NCI-H1105 treated with DMSO at 0.1 percent for 48 hours (cell line): ENCODE measurements at places on chromosomes 16 and 17.

GRCh38 chr16:30934827-30935557 lies 11.6 kb downstream of the FBXL19 start:
- no peak for DNase-seq

DNA sequence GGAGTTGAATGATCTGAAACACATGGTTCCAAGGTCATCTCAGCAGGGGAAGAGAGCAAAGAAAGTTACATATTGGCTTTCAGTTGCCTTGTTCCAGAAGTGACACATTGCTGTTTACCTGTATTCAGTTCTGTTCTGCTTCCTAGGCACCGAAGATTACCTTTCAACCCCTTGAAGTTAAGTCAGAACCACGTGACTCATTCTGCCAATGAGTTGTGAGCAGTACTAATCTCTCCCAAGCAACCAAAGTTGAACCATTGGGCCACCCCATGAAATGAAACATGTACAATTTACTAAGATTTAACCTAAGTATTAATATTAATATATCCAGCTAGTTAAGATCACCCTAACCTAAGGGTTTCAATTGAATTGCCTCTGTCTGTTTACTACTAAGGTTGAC lies 439.2 kb upstream of the MAF start:
- DNase-seq, result no peak

GRCh38 chr16:85126705-85127378 lies 14.6 kb upstream of the CIBAR2 start:
- peak; percentile 4 for DNase-seq

GRCh38 chr16:58025351-58026138 lies at the start of gene MMP15:
Gene MMP15 (plus strand): TSS chr16:58025754. CDS start chr16:58026351, 597 bp downstream.
- DNase-seq, result peak; percentile 63

GRCh38 chr16:7456211-7456610 lies 123.6 kb downstream of the RBFOX1 start:
- DNase-seq, result peak; percentile 87

DNA sequence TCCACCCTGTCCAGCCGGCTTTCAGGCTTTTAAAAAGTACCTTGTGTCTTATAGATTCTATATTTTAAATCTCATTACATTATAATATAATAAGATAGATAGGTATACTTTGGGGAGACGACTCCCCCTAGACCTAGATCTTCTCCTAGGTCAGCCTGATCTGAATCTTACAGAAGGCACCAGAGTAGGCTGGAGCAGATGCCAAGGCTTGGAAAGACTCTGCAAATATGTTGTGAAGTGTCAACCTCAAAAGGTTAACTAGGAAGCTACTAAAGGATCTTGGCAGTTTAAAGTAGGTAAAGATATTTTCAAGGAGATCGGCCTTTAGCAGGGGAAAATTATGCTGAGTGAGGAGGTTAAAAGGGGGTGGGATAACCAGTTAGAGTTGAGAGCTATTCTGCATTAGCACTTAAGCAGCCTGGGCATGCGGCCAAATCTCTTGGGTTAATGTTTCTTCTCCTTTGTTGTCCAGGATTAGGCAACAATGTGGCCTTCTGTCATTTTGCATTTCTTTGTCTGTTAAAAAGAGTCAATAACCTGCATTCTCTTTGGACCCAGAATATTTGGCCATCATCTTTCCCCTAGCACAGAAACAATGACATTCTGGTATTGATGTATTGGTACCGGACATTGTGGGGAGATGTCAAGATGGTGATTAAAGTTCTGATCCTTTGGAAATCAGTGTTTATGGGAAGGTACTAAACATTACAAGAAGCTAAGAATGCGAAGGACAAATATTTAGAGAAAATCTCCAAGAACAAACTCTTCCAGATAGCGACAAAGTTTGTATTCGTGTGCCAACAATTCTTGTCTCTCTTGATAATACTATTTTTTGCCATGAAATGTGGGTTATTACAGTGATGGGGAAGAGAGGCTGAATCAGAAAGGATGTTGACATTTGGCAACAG lies 51.2 kb upstream of the DHX40 start:
- DNase-seq, result peak; percentile 96

DNA sequence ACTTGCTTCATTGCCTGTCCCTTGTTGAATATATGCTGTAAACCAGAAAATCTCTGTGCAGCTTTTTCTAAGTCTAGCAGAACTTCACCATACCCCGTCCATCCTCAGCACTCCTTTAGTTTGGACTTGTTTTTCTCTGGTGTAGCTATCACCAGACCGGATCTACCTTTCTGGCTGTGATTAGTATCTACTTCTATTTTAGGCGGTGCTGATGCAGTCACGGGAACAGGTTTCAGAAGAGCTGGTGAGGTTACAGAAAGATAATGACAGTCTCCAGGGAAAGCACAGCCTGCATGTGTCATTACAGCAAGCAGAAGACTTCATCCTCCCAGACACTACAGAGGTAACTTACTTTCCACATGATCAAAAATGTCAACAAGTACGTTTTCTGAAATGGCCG lies 46.4 kb downstream of the NUP88 start:
- DNase-seq, result no peak

GRCh38 chr16:8645141-8645521 lies 23.6 kb downstream of the METTL22 start:
- DNase-seq, result no peak

DNA sequence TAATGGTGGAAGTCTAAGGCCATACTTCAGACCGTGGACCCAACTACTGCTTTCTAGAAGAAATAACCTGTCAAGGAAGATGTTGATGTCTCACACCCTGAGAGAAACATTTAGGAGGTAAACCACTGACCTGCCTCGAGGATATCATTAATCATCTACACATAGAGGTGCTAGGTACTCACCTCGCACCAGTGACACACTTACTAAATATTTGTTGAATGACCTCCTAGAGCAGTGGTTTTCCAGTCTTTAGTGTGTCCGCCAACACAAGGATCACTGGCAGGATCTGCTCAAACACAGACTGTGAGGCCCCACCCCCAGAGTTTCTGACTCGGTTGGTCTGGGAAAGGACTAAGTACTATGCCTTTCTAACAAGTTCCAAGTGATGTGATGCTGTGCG lies 197.4 kb upstream of the CACNG5 start:
- no peak for DNase-seq

GRCh38 chr17:14468858-14469257 lies 168.0 kb downstream of the HS3ST3B1 start:
- DNase-seq, result no peak

DNA sequence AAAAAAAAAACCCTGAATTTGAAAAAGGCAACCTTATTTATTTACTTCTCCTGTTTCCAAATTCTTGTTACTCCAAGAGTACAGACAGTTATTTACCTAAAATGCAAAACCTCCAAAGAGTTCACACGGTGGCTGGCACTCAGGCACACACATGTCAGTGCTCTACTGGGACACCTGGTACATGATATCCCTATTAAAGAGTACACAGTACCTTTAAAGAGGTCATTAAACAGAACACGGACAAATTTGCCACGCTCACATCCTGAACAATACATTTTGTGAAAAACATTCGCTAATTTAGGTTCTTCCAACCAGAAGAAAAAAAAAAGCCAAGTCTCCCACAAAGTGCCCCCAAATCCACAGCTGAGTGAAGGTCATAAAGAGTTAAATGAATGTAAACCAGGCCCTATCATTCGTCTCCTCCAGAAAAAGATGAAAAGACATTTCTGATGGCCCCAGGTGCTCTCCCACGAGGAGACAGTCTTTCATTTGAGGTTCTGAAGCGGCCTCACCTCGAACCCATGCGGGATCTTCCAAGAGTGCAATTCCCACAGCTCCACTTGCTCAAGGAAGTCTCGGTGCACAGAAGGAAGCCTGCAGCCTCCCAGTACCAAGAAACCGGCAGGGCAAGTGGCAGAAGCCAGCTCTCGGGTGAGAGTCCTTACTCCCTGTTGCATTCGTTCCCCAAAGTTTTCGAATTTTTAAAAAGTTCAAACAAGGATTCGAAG lies 993 bp downstream of the ERN1 start:
- no peak for DNase-seq

- DNase-seq, result peak; percentile 74
Observed at GRCh38 chr17:47315451-47316266, 8.1 kb upstream of the EFCAB13 start.

DNA sequence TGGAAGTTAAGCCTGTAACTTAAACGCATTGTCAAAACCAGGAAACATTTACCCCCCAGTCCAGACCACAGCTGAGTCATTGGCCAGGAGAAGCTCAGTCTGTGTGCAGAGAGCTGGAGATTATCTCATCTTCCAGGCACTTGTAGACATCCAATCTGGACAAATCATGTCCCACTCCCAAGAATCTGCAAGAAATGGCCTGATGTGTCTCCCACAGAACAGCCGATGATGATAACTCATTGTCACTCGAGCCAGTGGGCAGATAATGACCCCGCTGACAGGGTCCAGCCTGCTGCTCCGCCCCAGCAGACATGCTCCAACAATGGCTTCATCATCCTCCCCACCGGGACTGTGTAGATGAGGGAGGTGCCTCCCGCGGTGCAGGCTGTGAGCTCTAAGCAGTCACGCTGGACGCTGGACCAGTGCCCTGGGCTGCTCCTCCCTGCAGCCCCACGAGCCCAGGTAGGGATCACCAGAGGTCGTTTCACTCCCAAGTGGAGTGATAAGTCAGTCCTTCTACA lies 322.5 kb downstream of the C16orf95 start:
- DNase-seq, result no peak

DNA sequence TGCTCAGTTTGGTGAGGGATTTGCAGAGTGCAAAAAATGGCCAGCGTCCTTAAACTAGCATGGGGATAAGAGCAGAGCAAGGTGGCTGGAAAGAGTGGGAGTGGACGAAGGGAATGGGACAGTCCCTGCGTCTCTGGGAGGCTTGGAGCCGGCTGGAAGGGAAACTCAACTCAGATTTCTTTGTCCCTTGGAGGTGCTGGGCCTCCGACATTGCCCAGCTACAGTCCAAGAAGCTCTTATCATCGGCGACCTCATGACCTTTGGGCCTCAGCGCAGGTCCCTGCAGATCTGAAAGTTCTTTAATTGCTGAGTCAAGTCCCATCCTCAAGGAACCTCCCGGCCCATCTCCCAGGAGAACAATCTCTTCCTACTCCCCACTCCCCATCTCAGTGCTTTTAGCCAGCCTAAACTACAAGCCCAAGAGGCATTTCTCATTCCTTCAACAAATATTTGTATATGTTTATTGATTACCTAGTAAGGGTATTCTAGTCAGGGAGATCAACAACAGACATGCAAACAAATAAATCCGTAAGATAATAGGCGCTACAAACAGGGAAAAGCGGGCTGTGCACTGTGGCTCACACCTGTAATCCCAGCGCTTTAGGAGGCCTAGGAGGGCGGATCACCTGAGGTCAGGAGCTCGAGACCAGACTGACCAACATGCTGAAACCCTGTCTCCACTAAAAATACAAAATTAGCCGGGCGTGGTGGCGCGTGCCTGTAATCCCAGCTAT lies 985 bp upstream of the TMEM107 start:
- DNase-seq, result no peak

DNA sequence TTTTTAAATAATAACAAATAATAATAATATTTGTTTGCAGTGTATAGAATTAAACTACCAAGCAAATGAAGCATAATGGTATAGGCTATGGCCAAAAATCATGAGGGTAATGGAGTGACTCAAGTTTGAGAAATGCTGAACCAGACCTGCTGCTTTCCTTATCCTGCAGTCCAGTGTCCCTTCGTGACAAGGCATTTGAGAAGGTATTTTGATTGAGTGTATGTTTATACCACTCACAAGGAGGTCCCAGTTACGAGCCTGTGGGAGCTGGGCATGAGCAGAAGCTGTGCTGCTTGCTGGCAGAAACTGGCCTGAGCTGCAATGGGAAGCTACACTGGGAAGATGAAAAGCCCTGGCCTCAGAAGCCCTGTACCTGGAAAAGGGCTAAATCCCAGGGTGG lies 50.3 kb downstream of the GNAO1 start:
- DNase-seq, result no peak

DNA sequence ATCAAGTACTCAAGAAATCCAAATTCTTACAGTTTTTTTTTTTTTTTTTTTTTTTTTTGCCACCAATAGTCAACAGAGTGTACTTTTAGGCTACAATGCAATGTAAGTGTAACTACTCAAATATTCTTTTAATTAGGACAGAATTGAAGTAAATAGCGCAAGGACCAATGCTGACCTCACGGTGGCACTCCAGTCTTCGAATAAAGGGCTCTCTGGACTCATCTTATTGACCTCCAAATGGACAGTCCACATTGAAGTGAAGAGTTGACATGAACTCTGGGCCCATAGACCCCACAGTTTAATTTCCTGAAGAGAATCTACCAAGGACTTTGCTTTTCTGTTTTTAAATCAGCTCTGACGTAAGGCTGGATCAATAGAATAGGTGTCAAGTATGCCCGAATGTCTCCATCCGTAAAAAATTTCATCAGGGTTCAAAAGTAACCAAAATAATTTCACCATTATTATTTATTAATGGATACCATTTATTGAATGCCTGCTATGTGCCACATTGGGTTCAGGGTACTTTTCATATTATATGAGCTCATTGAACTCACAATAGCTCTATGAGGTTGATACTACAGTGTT lies 7.3 kb upstream of the DDX52 start:
- peak; percentile 4 for DNase-seq

DNA sequence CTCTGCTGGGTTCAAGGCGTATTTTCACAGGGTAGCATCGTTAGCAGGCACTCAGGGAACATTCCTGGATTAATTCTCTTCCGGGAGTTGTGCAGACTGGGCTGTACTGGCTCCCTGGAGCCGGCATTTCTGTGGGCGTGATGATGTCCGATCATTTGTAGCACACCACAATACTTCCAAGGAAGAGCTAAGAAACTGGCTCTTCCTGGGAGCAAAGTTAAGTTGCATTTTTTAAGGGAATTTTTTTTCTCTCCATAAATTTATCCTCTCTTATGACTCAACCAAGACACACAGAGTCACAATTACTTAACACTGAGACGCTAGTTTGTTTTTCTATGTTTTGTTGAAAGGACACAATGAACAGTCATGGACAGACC lies 211.6 kb upstream of the FOXF1 start:
- no peak for DNase-seq

DNA sequence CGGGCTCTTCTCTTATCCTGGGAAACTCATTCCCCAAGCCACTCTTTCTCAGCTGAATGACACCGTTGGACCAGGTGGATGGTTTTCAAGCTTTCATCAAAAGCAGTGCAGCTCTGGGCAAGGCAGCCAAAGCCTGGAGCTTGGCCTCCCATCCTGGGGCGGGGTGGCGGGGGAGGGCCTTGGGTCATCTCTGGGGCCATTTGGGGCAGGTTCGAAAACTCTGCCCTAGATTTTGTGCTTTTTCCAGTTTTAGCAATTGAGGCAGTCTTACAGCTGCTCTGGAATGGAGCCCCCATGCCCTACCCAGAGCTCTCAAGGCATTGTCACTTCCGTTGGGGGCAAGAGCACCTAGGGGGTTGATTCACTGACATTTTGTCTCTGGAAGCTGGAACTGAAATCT lies 9.1 kb downstream of the MPRIP start:
- no peak for DNase-seq

- no peak for DNase-seq
Observed at GRCh38 chr17:329784-330420, 22.7 kb downstream of the RPH3AL start.
